ENCODE measurements at places on chromosomes 1 and 21.

DNA sequence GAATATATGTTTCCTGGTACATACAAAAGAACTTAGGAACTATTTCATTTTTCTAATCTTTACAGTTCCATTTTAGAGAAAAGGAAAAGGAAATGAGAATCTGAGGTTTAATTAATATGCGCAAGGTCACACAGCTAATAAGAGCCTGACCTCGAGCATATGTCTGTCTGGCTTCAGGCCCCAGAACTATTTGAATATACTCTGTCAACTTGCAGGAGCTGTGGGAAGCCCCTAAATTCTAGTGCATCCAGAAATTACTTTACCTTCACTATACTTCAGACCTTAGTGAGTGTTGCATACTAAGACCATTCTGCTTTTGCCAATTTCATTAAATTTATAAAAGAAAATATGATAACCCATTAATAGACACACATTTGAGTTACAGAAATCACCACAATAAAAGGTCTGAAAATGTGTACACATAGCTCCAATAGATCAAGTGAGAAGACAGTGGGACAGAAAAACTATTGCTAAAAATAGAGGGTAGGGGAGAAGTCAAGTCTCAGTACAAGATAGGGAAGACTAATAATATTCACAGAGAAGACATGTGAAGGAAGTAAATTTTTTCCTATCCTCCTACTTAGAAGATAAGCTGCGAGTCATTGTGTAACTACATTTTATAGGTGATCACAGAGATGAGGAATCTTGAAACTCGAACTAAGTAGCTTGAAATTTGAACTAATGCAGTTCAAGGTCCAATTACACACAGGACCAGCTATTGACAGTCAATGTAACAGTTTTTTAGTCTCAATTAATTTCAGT lies 3.8 kb downstream of the RGS13 start:
- DNase-seq: no peak

DNA sequence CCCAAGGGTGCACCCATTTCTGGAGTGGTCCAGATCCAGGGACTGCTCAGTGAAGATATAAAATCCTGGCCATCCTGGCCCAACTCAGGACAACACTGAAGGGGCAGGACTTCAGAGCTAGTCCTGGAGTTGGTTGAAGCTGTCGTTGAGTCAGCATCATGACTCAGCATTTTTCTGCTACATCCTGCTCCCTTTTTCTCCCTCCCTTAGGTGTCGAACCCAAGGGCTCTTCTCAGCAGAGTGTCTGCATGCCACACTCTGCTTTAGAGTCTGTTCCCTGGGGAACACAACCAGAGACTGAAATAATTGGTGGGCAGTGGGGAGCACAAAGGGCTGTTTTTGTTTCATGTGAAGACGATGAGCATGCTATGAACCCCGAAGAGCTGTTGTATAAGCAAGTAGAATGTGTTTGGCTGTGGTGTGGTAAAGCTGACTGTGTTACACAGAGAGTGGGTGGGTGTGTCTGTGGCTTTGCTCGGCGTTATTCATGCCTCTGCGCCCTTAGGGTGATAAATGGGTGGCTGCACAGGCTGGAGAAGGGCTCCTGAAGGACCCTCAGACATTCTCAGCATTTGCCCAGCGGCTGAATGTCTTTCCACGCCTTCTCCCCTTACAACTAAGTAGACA lies 167.2 kb downstream of the CYYR1 start:
- DNase-seq: no peak

- no peak for DNase-seq
Observed at GRCh38 chr21:37871121-37871862, 45.0 kb downstream of the KCNJ6 start.

DNA sequence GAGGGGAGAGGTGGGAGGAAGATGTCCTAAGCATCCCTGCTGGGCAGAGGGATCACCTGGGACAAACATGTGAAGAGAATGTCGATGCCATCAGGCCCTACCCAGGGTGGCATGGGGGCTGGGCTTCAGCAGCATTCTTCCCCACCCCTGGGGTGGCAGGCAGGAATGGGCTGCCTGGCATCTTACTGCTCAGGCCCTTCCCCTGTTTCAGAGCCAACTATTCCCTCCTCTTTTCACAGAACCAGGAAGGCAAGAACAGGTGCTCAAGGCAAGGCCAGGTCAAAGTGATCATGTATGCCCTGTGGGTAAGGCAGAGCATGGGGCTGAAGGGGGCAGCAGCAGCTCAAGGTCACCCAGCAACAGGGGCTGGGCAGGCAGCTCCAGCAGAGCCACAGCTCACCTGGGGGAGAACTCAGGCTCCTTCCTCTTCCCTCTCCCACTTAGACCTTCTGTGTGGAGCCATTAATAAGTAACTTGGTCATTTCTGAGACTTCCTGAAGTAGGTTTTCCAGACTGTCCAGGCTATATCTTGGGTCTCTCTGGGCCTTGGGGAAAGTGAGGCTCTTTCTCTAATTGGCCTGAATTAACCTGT lies 56.4 kb downstream of the ELK4 start:
- no peak for DNase-seq

- no peak for DNase-seq
Observed at GRCh38 chr1:17683598-17683997, 71.5 kb upstream of the ACTL8 start.

DNA sequence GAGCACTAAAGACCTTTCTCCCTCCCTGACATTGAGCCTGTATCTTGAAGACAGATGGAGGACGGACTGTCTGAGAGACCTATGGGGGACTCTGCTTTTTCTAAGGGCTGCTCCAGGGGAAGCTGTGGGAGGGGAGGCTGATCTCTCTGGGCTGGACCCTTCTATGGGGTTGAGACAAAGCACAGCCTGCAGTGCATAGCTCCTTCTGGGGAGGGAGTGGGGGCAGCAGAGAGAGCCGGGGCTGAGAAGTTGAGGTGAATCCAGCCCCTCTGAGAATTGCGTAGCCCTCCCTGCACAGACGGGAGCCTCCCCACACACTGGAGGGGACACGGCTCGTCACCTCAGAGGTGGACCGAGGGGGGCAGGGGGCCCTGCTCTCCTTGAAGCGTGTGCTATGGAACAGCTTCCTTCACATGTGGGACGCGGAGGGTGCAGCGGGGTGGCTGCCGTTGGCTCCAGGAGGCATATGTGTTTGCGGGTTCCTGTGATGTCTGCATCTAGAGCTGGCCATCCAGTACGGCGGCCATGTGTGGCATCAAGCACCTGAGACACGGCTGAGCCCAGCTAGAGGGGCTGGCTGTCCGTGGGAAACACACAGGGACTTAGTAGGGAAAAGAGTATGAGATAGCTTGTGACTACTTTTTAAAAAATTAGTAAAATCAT lies 299.1 kb downstream of the CAMTA1 start:
- no peak for DNase-seq

- no peak for DNase-seq
Observed at GRCh38 chr1:43448955-43449707, 4.6 kb downstream of the HYI start.

DNA sequence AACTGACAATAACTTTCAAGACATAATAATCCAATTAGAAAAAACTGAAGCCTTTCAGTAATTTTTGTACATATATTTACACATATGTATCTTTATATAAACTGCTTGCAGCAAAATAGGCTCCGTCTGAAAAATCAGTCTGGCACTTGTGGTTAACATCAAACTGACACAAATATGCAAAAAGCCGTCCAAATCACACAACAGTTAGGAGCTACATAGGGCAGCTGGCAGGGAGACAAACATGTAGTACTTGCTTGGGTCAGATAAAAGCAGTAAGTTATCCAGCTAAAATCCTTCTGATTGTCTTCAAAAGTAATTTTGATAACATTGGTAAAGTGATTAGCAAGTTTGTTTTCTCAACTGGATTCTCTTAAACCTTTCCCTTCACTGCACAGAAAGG lies 14.7 kb upstream of the GUCA2A start:
- DNase-seq: no peak

DNA sequence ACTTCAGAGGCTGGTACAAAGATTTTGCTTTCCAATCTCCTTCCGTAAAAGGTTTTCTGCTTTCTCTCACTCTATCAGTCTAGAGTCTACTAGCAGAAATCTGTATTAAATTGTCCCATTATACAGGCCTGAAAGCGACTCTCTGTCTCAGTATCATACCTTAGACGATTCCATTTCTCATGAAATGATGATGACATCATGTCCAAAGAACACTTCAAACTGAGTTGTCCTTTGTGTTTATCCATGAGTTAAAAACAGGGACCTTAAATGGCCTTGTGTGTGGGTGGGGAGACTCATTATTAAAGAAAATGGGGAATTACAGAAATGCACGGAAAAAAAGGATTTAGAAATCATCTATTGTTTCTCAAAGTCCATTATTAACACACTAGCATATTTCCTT lies 21.0 kb upstream of the SLC44A3 start:
- DNase-seq: no peak

GRCh38 chr1:170670802-170671628 lies 7.1 kb downstream of the PRRX1 start:
- DNase-seq: no peak

- DNase-seq: no peak
Observed at GRCh38 chr1:3521426-3521825, 67.0 kb downstream of the ARHGEF16 start.

GRCh38 chr1:65176056-65176450 lies 28.1 kb downstream of the AK4 start:
- no peak for DNase-seq

DNA sequence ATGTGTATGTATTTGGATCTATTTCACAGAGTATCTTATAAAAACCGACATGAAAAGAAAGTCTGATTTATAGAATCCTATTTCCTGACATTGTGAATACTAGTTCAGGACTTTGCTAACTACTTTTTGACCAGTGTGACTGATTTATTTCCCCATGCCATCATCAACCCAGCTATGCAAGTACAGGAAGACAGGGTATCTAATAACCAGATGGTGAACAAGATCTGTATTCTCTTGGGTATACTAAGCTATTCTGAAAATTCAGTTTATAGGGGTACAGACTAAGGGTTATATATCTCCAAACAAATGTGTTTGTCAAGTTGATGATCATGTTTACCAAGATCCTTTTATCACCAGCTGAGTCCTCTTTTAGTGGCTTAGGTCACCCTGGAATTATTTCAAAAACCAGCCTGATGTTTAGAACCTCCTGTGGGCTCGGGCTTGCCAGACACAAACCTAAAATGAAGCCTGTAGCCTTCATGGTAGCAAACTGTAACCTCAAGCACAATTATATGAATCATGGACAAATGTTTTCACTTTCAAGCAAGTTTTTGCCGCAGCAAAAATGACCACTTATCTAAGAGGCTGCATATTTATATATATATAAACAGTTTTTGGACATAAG lies 185.1 kb downstream of the FGGY start:
- no peak for DNase-seq

- DNase-seq: no peak
Observed at GRCh38 chr1:32651461-32652073, 559 bp downstream of the RBBP4 start.

DNA sequence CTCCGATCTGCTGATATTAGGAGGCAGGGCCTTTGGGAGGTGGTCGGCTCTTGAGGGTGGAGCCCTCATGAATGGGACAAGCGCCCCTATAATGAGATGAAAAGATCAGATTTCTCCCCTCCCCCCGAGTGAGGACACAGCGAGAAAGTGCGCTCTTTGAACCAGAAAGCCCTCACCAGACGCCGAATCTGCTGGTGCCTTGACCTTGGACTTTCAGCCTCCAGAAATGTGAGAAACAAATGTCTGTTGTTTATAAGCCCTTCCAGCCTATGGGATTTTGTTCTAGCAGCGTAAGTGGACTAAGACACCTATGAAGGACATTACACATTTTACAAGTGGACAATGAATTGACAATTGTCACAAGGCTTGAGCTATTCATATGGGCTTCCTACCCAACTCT lies 80.2 kb downstream of the RIPK4 start:
- no peak for DNase-seq

DNA sequence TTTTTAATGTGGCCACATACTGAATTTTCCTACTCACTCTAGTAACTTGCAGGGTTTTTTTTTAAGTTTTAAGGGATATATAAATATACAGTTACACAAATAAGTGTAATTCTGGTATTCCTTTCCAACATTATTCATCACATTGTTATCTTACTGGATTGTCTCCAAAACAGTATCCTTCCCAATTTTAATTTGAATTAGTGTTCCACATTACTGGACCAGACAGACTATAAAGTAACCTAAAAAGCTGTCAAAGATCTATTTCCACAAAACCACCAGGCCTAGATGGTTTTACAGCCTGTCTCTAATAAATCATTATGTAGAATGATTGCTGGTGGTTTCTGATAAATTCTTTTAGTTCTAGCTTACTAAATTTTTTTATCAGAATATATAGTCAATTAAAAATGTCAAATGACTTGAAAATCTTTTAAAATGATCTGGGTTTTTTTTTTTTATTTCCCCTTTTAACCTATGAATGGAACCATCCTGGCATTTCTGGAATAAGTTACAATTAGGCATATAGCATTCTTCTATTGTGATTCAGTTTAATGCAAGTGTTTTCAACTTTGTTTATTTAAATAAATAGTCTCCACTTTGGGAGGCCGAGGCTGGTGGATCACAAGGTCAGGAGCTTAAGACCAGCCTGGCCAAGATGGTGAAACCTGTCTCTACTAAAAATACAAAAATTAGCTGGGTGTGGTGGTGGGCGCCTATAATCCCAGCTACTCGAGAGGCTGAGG lies 59.3 kb downstream of the PACC1 start:
- no peak for DNase-seq

GRCh38 chr1:60008500-60008899 lies 65.1 kb downstream of the C1orf87 start:
- no peak for DNase-seq

GRCh38 chr1:102851616-102852015 lies 256.7 kb downstream of the COL11A1 start:
- no peak for DNase-seq

DNA sequence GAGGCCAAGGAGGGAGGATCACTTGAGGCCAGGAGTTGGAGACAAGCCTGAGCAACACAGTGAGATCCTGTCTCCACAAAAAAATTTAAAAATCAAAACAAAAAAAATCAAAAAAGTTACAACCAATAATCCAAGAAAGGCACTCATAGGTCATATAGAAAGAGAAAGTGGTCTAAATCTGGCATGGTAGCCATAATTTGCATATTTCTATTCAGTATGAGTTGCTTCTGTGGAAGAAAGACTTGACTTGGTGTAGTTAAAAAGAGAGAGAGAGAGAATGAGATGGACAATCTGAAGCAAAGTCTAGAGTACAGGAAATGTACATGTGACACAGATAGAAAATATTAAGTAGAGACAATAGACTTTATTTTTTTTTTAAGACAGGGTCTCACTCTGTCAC lies 22.5 kb downstream of the JMJD4 start:
- no peak for DNase-seq

DNA sequence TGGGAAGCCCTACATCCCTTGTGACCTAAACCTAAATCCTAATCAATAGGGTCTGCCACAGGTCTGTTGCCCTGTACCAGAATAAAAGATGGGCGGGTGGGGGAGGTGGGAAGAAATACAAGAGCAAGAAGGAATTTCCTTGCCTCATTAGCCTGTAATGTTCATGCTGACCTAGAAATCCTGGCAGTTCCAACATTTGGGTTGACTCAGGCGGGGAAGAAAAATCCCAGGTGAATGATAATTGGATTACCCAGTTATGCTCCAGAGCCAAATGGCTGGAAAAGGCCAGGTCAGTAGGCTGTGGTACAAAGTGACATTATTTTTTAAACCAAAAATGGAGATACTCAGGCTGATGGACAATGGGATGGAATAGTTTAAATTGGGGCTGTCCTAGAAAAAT lies 27.3 kb upstream of the A3GALT2 start:
- DNase-seq: no peak

Measured in SW 1271 (cell line).